H1 (cell line): ENCODE measurements at places on chromosomes 2 and 18. TPM values are rescaled to one million over a fixed set of nuclear protein-coding genes. Genes with fewer than 3 reads are reported as not detected.
A peak's percentile ranks its signal among the peaks of the same experiment; 100 is the strongest.

DNA sequence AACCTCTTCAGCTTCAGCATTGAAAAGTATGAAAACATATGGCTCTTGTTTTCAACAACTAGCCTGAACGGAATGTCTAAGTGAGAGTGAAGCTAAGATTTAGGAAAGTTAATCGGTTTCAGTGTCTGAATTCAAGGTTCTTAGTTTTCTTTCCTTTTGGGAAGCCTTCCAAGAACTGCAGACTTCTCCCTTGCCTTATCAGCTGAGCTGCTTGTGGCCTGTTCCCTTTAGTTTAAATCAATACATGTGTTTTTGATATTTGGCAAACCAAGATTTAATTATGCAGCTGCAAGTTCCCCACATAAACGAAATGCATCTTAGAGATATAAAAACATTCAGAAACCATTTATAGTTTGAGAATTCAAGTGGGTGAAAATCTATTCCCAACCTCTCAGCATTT lies 274.3 kb upstream of the NRP2 start:
- no peak overlapping the region for H3K27ac ChIP-seq
- H3K4me1 ChIP-seq: no peaks in the 10 kb centered on the region
- H3K4me3 ChIP-seq: no peak overlapping the region
- no peak for DNase-seq

GRCh38 chr2:69634196-69634821 lies 9.2 kb downstream of the AAK1 start:
- H3K36me3 ChIP-seq: no peaks in the 10 kb centered on the region
- no peak overlapping the region for H3K27ac ChIP-seq
- DNase-seq: no peak
- no peaks in the 10 kb centered on the region for H3K4me1 ChIP-seq

The MC2R gene
- total RNA-seq: not detected in 2 replicates

The SLC4A3 gene
- 6.5 and 7.4 TPM in 2 replicates for total RNA-seq

The CYP27C1 gene
- total RNA-seq: 2.8 and 3.2 TPM in 2 replicates

GRCh38 chr2:64021578-64021977 lies 2.4 kb upstream of the VPS54 start:
- no peaks in the 10 kb centered on the region for H3K36me3 ChIP-seq
- no peak for DNase-seq
- no peak overlapping the region for H3K27ac ChIP-seq

GRCh38 chr2:242053921-242054320 lies 184.4 kb downstream of the RTP5 start:
- no peaks in the 10 kb centered on the region for H3K4me1 ChIP-seq
- no peak overlapping the region for H3K4me3 ChIP-seq
- no peak overlapping the region for H3K27ac ChIP-seq
- no peak for DNase-seq

The EDAR gene
- total RNA-seq: not detected in 2 replicates

The SAG gene
- not detected in 2 replicates for total RNA-seq

GRCh38 chr18:11981543-11982366 lies 448 bp downstream of the IMPA2 start:
- DNase-seq: peak; percentile 62
- no peaks in the 10 kb centered on the region for H3K36me3 ChIP-seq
- peaks cover 14% of the 10 kb centered on the region for H3K4me1 ChIP-seq
- H3K4me3 ChIP-seq: peak overlapping the region; percentile 80
- H3K27ac ChIP-seq: peak overlapping the region; percentile 63

DNA sequence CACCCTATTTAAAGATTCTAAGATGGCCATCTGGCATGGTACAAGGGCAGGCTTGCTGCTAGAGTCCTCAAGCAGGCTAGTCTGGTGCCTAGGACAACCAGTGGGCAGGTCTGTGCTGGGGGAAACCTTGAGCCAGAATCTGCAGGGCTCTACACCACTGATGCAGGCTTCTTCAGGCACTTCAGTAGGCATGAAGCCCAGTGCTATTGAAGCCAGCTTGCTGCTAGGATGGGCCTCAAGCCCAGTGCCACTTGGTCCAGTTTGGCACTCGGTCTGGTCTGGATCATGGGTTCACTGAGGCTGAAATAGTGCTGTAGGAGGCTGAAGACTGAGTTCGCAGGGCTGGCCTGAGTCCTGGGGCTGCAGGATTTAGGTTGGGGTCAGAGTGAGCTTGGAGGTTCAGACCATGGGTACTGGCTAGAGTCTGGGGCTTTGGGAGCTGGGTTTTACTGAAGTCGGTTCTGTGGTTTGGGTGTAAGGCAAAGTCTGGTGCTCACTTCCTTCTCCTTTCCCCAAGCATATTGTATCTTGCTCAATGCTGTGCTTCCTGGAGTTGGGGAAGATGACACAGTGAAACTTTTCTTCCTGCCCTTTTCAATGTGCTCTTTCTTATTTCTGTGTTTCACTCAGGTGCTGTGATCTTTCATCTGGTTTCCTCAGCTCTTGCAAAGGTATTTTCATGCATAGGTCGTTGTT lies 41.2 kb downstream of the SP100 start:
- H3K27ac ChIP-seq: peak overlapping the region; percentile 23
- H3K36me3 ChIP-seq: no peaks in the 10 kb centered on the region
- DNase-seq: no peak
- peak overlapping the region; percentile 12; the same call in 1 of the 2 replicates for H3K4me3 ChIP-seq

DNA sequence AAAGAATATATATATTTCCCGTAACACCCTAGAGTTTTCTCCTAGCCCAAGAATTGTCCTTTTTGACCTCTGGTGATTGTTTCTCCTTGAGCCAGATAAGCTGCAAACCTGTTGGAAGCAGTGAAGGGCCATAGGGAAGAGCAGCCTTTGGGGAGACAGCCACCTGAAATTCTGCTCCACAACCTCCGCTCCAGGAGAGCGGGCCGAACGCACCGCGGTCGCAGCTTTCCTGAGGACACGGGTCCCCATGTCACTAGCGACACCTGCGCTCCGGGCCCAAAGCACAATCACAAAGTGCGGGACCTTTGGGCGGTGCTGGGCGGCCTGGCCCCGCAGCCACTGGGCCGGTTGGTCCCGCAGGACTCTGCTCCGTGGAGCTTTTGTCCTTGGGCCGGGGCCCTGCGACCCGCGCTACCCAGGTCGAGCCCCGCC lies 557 bp upstream of the DSG2 start:
- no peaks in the 10 kb centered on the region for H3K36me3 ChIP-seq
- H3K4me1 ChIP-seq: peaks cover 4% of the 10 kb centered on the region; the same call in 1 of the 2 replicates
- peak overlapping the region; percentile 67; the same call in 1 of the 2 replicates for H3K27ac ChIP-seq
- DNase-seq: no peak
- peak overlapping the region; percentile 72 for H3K4me3 ChIP-seq

DNA sequence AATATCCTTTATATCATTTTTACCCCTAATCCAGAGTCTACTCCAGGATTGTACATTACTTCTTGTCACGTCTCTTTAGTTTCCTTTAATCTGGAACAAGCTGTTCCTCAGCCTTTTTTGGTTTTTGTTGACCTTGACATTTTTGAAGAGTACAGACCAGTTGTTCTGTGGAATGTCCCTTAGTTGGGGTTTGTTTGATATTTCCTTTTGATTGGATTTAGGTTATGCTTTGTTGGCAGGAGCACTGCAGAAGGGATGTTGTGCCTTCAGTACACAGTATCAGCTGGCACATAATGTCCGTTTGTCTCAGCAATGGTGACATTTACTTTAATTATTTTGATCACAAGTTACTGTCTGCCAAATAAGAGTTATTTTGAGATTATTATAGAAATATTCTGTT lies 160.6 kb downstream of the MEIS1 start:
- H3K36me3 ChIP-seq: no peaks in the 10 kb centered on the region
- H3K4me3 ChIP-seq: no peak overlapping the region
- H3K27ac ChIP-seq: no peak overlapping the region
- no peak for DNase-seq
- H3K4me1 ChIP-seq: no peaks in the 10 kb centered on the region; the same call in 1 of the 2 replicates

GRCh38 chr18:11850821-11851145 lies 430 bp upstream of the CHMP1B start:
- DNase-seq: no peak
- H3K36me3 ChIP-seq: no peaks in the 10 kb centered on the region
- H3K27me3 ChIP-seq: no peaks in the 10 kb centered on the region
- no peak overlapping the region for H3K27ac ChIP-seq
- peak overlapping the region; percentile 100 for H3K4me3 ChIP-seq
- peaks cover 4% of the 10 kb centered on the region for H3K4me1 ChIP-seq

DNA sequence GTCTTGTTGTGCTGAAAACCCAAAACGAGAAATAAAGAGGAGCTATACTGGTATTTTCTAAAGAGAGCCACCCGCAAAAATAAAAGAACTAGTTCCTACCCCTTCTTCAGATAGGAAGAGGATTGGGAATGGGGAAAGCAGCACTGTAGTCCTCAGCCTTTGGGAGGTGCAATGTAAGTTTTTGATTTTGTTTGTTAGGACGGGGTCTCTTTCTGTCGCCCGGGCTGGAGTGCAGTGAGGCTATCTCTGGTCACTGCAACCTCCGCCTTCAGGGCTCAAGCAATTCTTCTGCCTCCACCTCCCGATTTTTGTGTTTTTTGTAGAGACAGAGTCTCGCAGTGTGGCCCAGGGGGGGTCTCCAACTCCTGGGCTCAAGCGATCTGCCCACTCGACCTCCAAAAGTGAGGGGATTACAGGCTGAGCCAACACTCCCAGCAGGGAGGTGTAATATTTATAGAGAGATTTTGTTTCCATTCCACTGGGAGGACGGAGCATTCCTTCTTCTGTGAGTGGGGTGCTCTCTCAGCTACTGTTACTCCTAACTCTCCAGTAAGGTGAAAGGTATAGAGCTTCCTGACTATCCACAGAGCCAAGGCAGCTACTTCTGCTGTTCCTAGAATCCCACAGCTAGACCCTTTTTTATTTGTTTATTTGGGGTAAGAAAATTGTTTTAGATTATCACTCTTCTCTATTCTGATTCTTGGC lies 13.1 kb upstream of the GULP1 start:
- peak overlapping the region; percentile 28; the same call in 1 of the 2 replicates for H3K4me3 ChIP-seq
- no peaks in the 10 kb centered on the region for H3K36me3 ChIP-seq
- H3K27me3 ChIP-seq: no peaks in the 10 kb centered on the region
- no peak for DNase-seq
- H3K4me1 ChIP-seq: peaks cover 1% of the 10 kb centered on the region; the same call in 1 of the 2 replicates
- H3K27ac ChIP-seq: peak overlapping the region; percentile 65; the same call in 1 of the 2 replicates

The SGO2 gene
- 29.0 and 33.2 TPM in 2 replicates for total RNA-seq

DNA sequence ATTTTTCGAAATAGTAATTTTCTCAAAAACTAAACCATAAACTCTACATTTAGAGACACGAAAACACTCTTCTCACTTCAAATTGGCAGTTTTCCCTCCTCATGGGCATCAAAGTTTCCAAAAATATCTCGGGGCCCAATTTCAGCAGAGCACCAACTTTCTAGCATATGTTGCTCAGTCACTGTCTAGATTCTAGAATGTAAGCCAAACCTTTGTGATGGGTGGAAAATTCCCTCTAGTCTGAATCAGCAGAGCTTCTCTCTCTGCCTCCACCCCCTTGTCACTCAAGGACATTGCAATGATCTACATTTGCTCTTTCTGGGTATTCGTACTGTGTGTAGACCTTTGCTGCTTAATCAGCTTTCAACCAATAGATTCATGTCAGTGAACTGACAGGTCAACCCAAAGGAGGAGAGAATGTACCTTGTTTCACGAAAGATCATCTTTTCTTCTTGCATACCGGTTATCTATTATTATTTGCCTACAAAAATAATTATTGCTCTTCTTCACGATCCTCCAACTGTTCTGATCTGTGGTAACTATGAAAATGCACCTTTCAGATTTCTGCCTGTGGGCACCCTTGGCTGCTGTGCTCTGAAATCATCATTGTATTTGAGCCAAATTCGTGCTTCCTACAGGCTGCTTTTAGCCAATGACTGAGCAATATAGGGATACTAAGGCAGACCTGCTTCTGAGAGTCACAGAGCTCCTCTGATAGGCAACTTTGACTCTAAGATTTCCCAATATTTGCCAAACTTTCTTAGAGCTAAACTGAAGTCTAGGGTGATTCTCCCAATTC lies 38.7 kb upstream of the GLS start:
- H3K4me1 ChIP-seq: no peaks in the 10 kb centered on the region
- H3K36me3 ChIP-seq: no peaks in the 10 kb centered on the region
- no peaks in the 10 kb centered on the region for H3K27me3 ChIP-seq
- no peak overlapping the region for H3K4me3 ChIP-seq
- H3K27ac ChIP-seq: no peak overlapping the region

DNA sequence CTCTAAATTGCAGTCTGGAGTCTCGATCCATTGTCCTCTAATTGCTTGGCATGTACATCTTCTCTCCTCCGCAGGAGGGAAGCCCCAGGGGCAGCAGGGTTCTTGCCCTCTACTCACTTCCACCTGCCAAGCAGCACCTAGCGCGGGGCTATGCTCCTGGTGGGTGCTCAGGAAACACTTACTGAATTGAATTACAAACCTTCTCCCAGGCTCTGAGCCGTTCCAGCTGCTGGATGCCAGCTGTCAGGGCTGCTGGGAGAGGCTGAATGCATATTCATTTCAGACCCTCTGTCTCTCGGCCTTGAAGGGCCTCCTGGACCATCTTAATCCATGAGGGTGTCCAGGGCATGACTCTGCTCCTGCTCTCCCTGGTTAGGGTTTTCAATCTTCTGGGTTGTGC lies 94.0 kb downstream of the CELF4 start:
- no peak for DNase-seq
- no peaks in the 10 kb centered on the region for H3K4me1 ChIP-seq

GRCh38 chr2:233700028-233700635 lies 7.4 kb downstream of the UGT1A6 start:
- no peak overlapping the region for H3K27ac ChIP-seq
- H3K4me3 ChIP-seq: no peak overlapping the region
- no peak for DNase-seq
- no peaks in the 10 kb centered on the region for H3K27me3 ChIP-seq
- H3K36me3 ChIP-seq: no peaks in the 10 kb centered on the region

The BOLL gene
- total RNA-seq: not detected in 2 replicates

DNA sequence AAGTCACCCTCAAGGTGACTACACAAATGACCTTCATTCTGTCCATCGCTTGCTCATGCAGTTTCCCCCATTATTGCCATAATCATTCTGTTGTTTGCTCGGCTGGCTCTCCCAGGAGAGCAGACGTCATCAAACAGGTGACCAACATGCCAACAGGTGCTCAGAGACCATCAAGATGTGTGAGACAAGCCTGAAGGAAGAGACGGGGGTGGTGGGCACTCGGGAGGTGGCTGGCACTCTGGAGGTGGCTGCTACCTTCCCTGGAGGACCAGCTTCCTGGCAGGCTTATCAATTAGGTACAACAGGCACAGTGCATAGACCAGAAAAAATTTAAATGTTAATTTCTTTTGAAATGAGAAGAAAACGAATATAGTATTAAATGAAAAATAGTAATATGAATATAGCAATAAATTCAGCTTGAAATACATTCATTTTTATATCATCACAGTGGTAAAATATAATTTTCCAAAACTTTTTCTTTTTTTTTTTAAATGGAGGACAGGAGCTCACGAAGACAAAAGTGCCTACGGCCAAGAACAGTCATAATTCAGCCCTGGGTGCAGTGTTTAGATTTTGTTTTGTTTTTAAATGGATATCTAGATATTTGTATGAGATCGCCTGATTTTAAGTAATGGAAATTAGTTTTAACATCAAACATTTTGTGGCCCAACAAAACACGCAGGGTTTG lies 16.9 kb upstream of the HAAO start:
- H3K4me3 ChIP-seq: peak overlapping the region; percentile 59
- H3K27ac ChIP-seq: no peak overlapping the region
- DNase-seq: peak; percentile 46
- H3K36me3 ChIP-seq: no peaks in the 10 kb centered on the region
- H3K27me3 ChIP-seq: no peaks in the 10 kb centered on the region

The CKAP2L gene
- total RNA-seq: 19.3 and 20.7 TPM in 2 replicates
